CD14-positive monocyte (primary cell): ENCODE measurements at places on chromosomes 7 and 10. TPM values are rescaled to one million over a fixed set of nuclear protein-coding genes. Genes with fewer than 3 reads are reported as not detected.

GRCh38 chr7:106895246-106895864 is 30.3 kb downstream of the PIK3CG start:
- H3K27me3 ChIP-seq = no peaks in the 10 kb centered on the region
- H3K36me3 ChIP-seq = peaks cover 82% of the 10 kb centered on the region
- no peak overlapping the region for H3K4me3 ChIP-seq
- H3K4me1 ChIP-seq = no peaks in the 10 kb centered on the region
- no peak overlapping the region for H3K27ac ChIP-seq

DNA sequence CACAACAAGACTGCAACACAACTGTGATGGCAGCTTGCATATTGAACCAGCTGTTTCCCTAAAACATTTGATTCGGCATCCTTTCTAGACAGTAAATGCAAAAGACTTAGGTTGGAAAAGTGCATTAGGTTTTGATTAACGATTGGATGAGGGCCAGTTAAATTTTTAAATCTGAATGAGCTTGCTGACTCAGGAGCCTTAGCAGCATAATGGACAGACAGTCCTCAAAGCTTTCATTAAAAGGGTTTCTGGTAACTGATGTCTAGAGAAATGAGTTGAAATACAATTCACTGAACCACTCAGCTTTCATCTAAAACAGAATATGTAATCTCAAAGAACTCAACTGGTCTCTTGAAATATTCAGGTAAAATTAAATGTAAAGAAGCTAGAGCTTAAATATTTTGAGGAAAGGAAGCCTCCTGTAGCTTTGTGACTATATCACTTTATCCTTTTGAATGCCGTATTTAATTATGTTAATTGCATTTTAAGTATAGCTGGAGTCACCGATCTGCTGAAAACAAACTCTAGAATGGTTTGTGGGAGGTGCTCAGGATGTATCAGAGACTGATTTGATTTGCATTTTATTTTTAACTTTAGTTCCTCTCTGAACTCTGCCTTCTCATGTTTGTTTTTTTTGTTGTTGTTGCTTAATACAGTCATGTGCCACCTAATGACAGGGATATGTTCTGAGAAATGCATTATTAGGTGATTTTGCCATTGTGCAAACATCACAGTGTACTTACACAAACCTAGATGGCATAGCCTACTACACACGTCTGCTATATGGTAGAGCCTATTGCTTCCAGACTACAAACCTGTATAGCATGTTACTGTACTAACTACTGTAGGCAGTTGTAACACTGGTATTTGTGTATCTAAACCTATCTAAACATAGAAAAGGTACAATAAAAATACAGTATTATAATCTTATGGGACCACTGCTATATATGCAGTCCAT is 29.2 kb upstream of the ATRNL1 start:
- H3K27ac ChIP-seq = no peak overlapping the region
- H3K4me3 ChIP-seq = no peak overlapping the region
- no peak for DNase-seq
- no peaks in the 10 kb centered on the region for H3K4me1 ChIP-seq
- H3K27me3 ChIP-seq = no peaks in the 10 kb centered on the region

- H3K27me3 ChIP-seq = no peaks in the 10 kb centered on the region
- H3K27ac ChIP-seq = no peak overlapping the region
- no peak overlapping the region for H3K4me3 ChIP-seq
- H3K4me1 ChIP-seq = peaks cover 25% of the 10 kb centered on the region
- DNase-seq = no peak
- no peaks in the 10 kb centered on the region for H3K36me3 ChIP-seq
These were observed 4.9 kb upstream of the ZMIZ1 start for GRCh38 chr10:79063661-79064492.

DNA sequence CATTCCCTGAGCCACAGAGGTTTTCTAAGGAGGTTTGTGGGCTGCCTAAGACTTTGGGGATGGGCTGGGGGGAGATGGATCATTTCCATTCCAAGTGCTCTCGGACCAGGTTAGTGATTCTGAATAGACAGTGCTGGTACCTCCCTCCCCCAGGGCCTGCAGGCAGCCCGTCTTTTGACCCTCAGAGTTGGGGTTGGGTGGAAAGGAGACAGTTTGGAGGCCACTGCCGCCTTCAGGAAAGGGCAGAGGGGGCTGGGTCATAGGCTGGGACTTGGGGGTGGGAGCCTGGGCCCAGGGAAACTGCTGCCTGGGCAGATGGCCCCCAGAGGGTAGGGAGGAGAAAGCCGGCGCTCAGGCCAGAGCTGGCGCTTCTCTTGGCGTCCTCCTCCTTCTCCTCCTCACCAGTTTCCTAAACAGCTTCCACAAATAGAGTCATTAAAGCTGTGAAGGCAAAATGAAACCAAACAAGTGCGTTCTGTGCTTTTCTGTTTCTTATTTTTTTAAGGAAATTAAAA is 4.4 kb downstream of the UNC5B start:
- H3K36me3 ChIP-seq = no peaks in the 10 kb centered on the region
- no peak for DNase-seq
- H3K27me3 ChIP-seq = peaks cover 29% of the 10 kb centered on the region
- peaks cover 39% of the 10 kb centered on the region for H3K4me1 ChIP-seq
- peak overlapping the region; percentile 44 for H3K4me3 ChIP-seq

DNA sequence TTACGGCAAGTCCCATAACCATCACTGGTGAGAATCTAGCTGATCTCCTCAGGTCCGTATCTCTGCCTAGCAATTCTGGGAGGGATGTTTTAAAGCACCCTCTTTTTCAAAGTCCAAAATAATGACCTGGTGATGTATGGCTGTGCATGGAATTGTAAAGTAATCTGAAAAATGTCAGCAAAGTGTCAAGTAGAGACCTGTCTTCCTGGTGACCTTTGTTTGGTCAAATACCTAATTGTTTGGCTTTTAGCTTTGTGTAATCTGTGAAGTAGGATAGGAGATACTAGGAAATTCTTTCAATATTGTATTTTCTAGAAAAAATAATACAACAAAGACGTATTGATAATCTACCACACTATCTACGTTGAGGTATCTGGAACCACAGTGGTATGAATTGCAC is 51.0 kb downstream of the ABCB5 start:
- H3K4me1 ChIP-seq = no peaks in the 10 kb centered on the region
- DNase-seq = no peak
- no peak overlapping the region for H3K4me3 ChIP-seq

GRCh38 chr7:24741679-24742505 is 15.4 kb downstream of the GSDME start:
- no peaks in the 10 kb centered on the region for H3K27me3 ChIP-seq
- H3K27ac ChIP-seq = no peak overlapping the region
- no peak overlapping the region for H3K4me3 ChIP-seq
- no peaks in the 10 kb centered on the region for H3K36me3 ChIP-seq

DNA sequence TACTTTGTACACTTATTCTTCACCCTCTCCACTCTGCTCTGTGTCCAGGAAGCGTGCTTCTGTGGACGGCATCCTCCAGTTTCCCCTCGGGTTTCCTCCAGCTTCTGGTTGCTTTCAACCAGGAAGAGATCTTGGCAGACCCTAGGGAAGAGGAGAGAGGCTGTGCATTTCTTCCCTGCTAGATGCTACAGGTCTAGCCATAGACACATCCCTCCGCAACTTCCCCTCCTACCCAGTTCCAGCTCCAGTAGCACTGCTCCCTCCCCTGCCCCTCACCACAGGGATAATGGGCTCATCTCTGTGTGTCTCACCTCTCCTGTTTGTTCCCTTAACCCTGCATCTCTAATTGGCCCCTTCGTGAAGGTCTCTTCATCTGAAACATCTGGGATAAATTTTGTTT is 16.3 kb downstream of the TLL2 start:
- no peak for DNase-seq
- no peak overlapping the region for H3K4me3 ChIP-seq
- no peaks in the 10 kb centered on the region for H3K27me3 ChIP-seq
- H3K36me3 ChIP-seq = no peaks in the 10 kb centered on the region
- H3K27ac ChIP-seq = no peak overlapping the region

- H3K27ac ChIP-seq = no peak overlapping the region
- no peaks in the 10 kb centered on the region for H3K36me3 ChIP-seq
- DNase-seq = no peak
- no peaks in the 10 kb centered on the region for H3K27me3 ChIP-seq
These were observed 141.4 kb downstream of the ARHGAP22 start for GRCh38 chr10:48463318-48464003.

CDK1 gene
- 0.21 TPM in 1 of 2 replicates, not detected in the other for polyA plus RNA-seq

GRCh38 chr7:51253157-51253556 is 63.5 kb downstream of the COBL start:
- H3K36me3 ChIP-seq = no peaks in the 10 kb centered on the region
- no peak overlapping the region for H3K27ac ChIP-seq
- no peak overlapping the region for H3K4me3 ChIP-seq
- no peaks in the 10 kb centered on the region for H3K27me3 ChIP-seq
- DNase-seq = no peak
- H3K4me1 ChIP-seq = no peaks in the 10 kb centered on the region

GRCh38 chr7:115838829-115839228 is 191.7 kb downstream of the TFEC start:
- H3K4me1 ChIP-seq = no peaks in the 10 kb centered on the region
- H3K36me3 ChIP-seq = no peaks in the 10 kb centered on the region
- no peak overlapping the region for H3K4me3 ChIP-seq
- H3K27ac ChIP-seq = no peak overlapping the region

DNA sequence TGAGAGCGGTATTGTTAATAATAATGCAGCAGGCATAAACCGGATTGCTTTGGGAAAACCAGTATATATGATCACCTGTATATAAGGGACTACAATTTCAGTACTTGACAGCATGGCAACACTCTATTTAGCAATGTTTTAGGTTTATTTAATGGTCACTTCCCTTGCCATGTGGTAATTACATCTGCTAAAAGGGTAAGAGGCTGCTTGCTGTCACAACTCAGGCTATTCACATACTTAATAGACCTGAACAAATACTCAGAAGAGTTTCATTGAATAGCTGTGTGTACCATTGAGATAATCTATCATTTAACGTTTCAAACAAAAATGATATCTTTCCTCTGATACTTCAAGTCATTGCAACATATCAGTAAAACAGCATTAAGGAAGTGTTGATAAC is 90.1 kb downstream of the PCDH15 start:
- no peak for DNase-seq
- H3K4me3 ChIP-seq = no peak overlapping the region
- no peak overlapping the region for H3K27ac ChIP-seq
- no peaks in the 10 kb centered on the region for H3K4me1 ChIP-seq

- peaks cover 100% of the 10 kb centered on the region for H3K36me3 ChIP-seq
- DNase-seq = no peak
- no peaks in the 10 kb centered on the region for H3K27me3 ChIP-seq
These were observed 10.7 kb downstream of the NDST2 start for GRCh38 chr10:73800560-73801252.

- H3K36me3 ChIP-seq = no peaks in the 10 kb centered on the region
- no peak overlapping the region for H3K4me3 ChIP-seq
- H3K27me3 ChIP-seq = peaks cover 34% of the 10 kb centered on the region
- no peak overlapping the region for H3K27ac ChIP-seq
These were observed 1.9 kb upstream of the AEBP1 start for GRCh38 chr7:44101966-44102845.

DNA sequence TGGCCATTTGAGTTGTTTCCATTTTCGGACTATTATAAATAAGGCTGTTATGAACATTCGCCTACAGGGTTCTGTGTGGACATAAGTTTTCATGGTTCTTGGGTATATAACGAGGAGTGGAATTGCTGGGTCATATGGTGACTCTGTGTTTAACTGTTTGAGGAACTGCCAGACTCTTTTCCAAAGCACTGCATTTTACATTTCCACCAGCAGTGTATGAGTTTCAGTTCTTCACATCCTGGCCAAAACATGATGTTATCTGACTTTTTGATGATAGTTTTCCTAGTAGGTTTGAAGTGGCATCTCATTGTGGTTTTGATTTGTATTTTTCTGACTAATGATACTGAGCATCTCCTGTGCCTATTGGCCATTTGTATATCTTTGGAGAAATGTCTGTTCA is 5.4 kb downstream of the SUV39H2 start:
- DNase-seq = no peak
- H3K4me1 ChIP-seq = peaks cover 19% of the 10 kb centered on the region
- H3K27ac ChIP-seq = no peak overlapping the region
- H3K36me3 ChIP-seq = peaks cover 2% of the 10 kb centered on the region

- H3K36me3 ChIP-seq = peaks cover 84% of the 10 kb centered on the region
- H3K4me1 ChIP-seq = no peaks in the 10 kb centered on the region
- H3K4me3 ChIP-seq = no peak overlapping the region
- no peaks in the 10 kb centered on the region for H3K27me3 ChIP-seq
- DNase-seq = no peak
These were observed 18.9 kb upstream of the ZNF212 start for GRCh38 chr7:149220534-149220933.

GRCh38 chr7:35019179-35019729 is 18.0 kb downstream of the DPY19L1 start:
- no peak overlapping the region for H3K4me3 ChIP-seq
- DNase-seq = no peak
